ENCODE measurements at places on chromosomes 13 and 19. TPM values are rescaled to one million over a fixed set of nuclear protein-coding genes. Genes with fewer than 3 reads are reported as not detected.

SULT2A1 gene
- total RNA-seq, result not detected

GTF2F2 gene
- 65.6 TPM for total RNA-seq

SIAH3 gene
- under 0.01 TPM for total RNA-seq

ZNF878 gene
- 0.17 TPM for total RNA-seq

IGFLR1 gene
- 1.8 TPM for total RNA-seq

SUPT5H gene
- 55.4 TPM for total RNA-seq

RFX1 gene
- total RNA-seq, result 11.6 TPM

SIGLEC12 gene
- total RNA-seq, result not detected

FARP1 gene
- 261 TPM for total RNA-seq

Data from renal cortical epithelial cell (primary cell).